ENCODE measurements at places on chromosomes 6 and 20.

DNA sequence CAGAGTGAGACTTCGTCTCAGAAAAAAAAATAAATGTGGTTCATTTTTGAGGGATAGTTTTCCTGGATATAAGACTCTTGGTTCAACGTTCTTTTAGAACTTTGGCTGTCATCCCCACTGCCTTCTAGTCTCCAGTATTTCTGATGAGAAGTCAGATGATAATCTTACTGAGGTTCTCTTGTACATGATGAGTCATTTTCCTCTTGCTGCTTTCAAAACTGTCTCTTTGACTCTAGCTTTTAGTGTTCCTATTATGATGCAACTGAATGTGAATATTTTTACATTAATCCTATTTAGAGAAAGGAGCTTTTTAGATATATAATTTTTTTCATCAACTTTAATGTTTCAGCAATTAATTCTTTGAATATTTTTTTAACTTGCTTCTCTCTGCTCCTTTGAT, 46.0 kb upstream of the OR14J1 start:
- DNase-seq = no peak

- no peak for DNase-seq
Observed at GRCh38 chr20:52110456-52110855, 81.1 kb downstream of the ZFP64 start.

GRCh38 chr6:149182262-149182661, 135.2 kb upstream of the TAB2 start:
- DNase-seq = no peak

GRCh38 chr20:7703551-7703961, 236.7 kb downstream of the HAO1 start:
- no peak for DNase-seq

GRCh38 chr6:29806387-29806786, 21.2 kb upstream of the HLA-G start:
- DNase-seq = no peak

GRCh38 chr6:148987982-148988381, 241.2 kb downstream of the UST start:
- no peak for DNase-seq

GRCh38 chr20:44319839-44320422, 8.9 kb upstream of the FITM2 start:
- no peak for DNase-seq

DNA sequence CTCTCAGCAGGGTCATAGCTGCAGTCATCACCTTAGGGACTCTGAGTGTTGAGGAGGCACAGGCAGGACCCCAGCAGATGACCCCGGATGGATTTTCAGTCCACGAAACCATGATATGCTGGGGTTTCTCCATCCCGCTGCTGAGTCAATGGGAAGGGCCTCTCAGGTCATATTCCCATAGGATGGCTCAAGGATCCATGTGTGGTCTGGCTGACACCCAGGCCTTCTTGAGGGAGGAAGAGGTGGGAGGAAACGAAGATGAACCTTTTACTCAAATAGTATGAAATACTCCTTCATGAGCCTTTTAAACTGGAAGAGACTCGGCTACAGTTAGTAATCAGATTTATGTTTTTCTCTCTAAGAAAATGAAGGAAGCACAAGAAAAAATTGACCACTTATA, 10.3 kb upstream of the RALY start:
- no peak for DNase-seq

All from RPMI8226 (cell line).